CD14-positive monocyte (primary cell): ENCODE measurements at places on chromosomes 5 and 9.

GRCh38 chr9:98686961-98687855 lies 21.5 kb downstream of the GABBR2 start:
- DNase-seq, result no peak

GRCh38 chr9:4831119-4831518 lies 38.4 kb downstream of the RCL1 start:
- no peak for DNase-seq

- peak; percentile 90 for DNase-seq
These were observed 18.5 kb downstream of the CD180 start for GRCh38 chr5:67178085-67178484.

DNA sequence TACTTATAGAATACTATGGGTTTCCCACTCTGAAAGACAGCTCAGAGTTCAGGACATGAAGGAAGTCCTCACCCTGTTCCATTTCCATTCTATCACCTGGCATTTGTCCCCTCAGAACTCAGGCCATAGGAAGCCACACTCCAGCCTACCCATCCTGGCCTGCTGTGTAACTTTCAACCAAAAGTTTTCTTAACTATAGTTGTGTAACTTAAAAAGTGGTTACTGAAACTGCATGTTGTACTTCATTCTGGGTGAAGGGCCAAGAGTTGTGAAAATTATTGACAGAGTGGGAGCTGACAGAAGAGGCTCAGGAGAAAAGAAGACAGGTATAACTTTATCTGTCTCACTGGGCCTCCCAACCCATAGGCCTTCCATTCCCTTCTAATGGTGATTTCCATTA lies 212.5 kb downstream of the RAB3C start:
- DNase-seq, result no peak

DNA sequence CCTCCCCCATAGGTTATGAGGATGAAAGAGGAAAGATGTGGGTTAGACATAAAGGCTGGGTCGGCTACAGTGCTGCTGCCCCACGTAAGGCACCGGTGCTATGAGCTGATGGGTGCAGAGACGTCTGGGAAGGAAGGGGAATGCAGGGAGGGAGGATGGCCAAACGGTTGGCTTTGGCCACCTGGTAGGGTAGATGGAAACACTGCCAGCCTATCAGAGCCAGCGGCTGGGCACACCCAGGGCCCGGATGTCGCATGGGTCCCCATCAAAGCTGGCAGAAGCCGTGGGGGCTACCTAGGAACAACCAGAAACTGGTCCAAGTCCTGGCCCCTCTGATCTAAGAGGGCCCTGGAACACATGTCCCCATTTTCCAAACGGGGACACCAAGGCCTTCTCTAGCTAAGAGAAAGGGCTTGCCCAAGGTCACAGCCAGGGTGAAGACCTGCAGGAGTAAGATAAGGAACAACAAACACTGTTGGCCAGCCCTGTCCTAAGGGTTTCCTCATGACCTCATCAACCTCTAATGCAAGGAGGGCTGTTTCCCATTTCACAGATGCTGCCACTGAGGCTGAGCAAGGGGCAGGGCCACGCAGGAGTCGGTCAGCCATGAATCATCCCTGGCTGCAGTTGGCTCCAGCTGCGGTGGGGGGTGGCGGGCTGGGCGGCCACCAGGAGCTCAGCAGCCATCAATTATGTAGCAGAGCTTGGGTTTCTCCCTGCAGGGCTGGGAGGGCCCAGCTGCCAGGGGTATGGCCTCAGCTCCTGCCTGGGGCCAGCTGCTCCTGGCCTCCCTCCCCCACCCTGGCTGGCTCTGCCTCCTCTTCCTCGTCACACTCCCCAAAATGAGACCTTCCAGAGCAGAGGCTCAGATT lies 4.9 kb downstream of the SH3GLB2 start:
- no peak for DNase-seq

DNA sequence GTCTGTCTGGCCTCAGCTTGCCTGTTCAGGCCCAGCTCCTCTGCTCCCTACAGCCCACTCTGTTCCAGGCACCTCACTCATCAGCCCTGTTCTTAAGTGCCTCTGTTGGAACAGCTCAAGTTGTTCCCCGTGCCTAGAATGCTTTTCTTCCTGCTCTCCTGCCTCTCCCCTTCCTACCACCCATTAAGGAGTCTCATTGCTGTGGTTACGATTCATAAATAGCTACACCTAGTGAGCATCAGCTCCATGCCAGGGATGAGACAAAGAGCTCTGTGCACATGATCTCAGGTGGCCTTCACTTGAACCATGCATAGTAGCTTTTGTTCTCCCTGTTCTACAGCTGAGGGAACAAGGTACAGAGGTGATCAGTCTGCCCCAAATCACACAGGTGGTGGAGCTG lies 54.3 kb downstream of the PSD2 start:
- no peak for DNase-seq

- no peak for DNase-seq
These were observed 49.9 kb upstream of the DPYSL3 start for GRCh38 chr5:147559749-147560148.

GRCh38 chr9:28365728-28366127 lies 792.4 kb upstream of the C9orf72 start:
- DNase-seq, result no peak

DNA sequence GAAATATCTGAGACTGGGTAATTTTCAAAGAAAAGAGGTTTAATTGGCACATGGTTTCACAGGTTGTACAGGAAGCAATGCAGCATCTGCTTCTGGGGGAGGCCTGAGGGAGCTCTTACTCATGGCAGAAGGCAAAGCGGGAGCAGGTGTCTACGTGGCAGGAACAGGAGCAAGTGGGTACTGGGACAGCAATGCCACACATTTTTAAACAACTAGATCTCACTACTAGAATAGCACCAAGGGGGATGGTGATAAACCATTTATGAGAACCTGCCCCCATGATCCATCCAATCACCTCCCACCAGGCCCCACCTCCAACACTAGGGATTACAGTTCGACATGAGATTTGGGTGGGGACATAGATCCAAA lies 47.6 kb upstream of the HOMER1 start:
- DNase-seq, result no peak

DNA sequence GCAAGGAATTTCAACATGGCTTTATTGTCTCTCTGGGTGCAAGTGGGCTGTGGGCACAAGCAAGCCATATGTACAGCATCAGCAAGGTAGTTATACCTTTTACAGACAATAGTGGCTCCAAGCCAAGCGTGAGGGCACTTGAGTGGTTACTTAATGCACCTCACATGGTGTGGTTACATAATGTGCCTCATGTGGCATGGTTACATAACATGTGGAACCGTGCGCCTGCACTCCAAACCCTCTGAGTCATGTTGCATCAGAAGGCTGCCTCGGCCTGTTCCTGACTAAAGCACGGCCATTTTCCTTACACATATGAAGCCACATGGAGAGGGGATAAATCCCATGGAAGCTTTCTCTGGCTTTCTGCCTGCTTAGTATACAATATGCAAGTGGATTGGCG lies 150.9 kb downstream of the OSTF1 start:
- peak; percentile 88 for DNase-seq

GRCh38 chr5:88675168-88675707 lies 207.7 kb downstream of the MEF2C start:
- DNase-seq, result no peak

- DNase-seq, result peak; percentile 47
These were observed 56.7 kb downstream of the HSPA4 start for GRCh38 chr5:133108481-133108921.

DNA sequence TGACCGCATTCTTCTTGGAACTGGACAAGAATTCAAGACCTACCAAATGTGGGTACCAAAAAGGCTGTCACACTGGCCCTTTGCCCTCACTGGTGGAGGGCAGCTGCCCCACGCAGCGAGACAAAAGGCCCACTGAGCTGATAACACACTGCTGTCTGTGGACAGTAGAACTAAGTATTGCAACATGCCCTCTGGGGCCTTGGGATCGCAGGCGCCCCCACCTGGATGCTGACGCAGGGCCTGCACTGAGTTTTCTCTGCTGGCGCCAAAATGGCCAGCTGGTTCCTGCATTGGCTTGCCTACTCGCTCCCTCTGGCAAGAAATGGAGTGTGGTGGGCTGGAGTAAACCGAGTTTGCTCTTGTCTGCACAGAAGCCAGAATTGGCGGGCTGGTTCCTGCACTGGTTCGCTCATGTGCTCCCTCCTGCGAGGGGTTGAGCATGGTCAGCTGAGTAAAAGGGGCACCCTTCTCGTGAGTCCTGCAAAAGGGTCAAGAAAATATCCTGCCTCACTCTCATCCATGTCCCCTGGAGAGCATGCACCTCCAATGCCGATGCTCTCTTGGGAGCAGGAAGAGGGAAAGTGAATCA lies 55.7 kb downstream of the NXNL2 start:
- no peak for DNase-seq

GRCh38 chr5:79567926-79568549 lies 44.2 kb upstream of the TENT2 start:
- no peak for DNase-seq

DNA sequence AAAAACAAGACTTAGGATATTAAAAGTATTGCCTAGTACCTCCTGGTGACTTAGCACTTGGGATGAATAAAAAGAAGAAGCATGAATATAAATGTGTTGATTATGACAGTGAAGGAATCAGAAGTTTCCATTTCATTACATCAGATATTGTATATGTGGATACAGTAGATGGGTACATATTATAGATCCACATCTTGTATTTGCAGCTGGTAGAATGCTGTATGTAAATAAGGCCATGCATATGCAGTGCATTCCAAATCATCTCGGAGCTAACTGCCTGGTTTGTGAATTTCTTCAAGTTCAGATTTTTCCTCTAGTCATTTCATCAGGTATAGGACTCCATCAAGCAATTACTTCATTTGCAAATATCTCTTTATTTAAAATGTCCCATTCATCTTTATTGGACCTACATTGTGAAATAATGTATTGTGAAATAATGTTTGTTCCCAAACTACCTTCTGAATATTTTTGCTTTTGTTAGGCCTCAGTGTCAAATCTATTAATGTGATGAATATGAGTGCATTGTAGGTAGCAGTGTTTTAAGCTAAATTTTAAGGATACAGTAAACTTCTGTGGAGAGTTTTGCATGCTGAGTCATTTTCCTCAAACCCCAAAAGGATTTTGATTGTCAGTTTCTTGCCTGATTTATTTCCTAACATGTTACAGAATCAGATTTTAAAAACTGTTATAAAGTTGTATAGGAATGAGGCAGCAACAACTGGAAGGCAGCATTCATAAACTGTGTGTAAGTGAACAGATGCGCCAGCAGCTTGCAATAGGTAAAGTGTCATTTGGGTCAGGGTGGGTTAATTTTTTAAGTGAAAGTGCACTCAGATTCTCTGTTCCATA lies 370.8 kb upstream of the RIOK2 start:
- no peak for DNase-seq

GRCh38 chr5:67934976-67935375 lies 280.6 kb upstream of the PIK3R1 start:
- DNase-seq, result no peak

DNA sequence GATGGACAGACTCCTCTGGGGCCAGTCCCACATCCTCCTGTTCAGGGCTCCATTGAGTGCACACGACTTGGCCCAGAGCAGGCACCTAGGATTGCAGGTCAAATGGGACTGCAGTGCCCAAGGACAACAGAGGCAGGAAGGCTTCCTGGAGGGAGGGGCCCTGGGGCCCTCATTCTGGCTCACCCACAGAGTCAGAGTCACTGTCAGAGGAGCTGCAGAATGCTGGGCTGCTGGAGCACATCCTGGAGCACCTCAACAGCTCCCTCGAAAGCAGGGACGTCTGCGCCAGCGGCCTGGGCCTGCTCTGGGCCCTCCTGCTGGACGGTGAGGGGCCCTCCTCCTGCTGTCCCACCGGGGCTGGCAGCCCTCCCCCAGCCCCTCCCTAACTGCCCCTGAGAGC lies 15.1 kb downstream of the REXO4 start:
- no peak for DNase-seq

GRCh38 chr5:174799121-174799520 lies 74.7 kb downstream of the MSX2 start:
- DNase-seq, result no peak

- DNase-seq, result no peak
These were observed 1.1 kb downstream of the DIAPH1 start for GRCh38 chr5:141617682-141618029.

GRCh38 chr9:68555437-68556150 lies 14.9 kb upstream of the TMEM252 start:
- DNase-seq, result no peak

GRCh38 chr9:128091144-128091543 lies 23.1 kb downstream of the SLC25A25 start:
- no peak for DNase-seq

- DNase-seq, result no peak
These were observed 52.4 kb upstream of the PWWP2A start for GRCh38 chr5:160171666-160172065.

- no peak for DNase-seq
These were observed 101.2 kb downstream of the SLC44A1 start for GRCh38 chr9:105345626-105346025.

DNA sequence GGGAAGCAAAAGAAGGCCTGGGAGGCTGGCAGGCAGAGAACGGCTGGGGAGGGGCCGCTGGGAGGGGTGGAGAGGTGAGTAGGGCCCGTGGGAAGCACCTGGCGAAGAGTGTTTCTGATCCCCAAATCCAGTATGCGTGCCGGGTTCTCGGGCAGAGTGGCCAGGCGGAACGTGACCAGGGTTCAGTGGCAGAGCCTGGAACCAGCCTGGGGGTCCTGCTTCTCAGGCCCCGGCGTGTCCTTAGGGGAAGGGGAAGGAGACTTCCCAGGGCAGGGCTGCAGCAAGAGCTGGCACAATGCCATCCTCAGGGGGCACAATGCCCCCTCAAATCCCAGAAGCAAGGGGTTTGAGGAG lies 25.5 kb upstream of the IER5L start:
- no peak for DNase-seq

DNA sequence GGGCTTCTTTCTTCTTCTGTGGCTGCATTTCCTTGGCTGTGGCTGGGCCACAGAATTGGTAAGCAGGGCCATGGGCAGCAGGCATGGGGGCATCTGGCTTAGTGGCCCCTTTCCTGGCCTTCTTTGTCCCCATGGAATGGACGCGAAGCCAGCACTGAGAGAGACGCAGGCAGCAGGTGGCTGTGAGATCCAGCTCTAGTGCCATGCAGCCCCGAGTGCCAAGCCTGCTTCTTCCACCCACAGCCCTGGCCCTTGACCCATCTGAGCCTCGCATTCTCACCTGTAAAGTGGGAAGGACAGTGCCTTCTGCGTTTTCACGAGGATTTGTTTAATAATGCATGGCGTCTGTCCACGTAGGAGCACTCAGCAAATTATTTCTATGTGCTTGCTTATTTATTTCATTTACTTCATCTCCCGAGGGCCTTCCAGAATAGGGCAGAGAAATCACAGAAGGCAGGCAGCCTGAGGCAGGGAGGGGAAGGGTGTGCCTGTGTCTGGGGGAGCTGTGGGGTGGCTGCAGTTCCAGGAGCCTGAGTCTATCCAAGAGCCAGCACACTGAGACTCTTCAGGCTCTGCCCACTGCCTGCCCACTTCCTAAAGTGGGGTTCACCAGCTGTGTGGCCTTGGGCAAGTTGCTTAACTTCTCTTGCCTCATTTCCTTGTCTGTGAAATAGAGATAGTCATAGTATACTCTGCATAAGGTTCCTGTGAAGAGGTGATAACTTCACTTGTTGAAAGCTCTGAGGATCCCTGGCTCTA lies 55.2 kb downstream of the NTNG2 start:
- peak; percentile 89 for DNase-seq
